ENCODE measurements at places on chromosomes 2 and 18. TPM values are rescaled to one million over a fixed set of nuclear protein-coding genes. Genes with fewer than 3 reads are reported as not detected.

UGT1A3 gene
- total RNA-seq, result 5.8 TPM

DUSP2 gene
- total RNA-seq, result 5.6 TPM

HOXD10 gene
- not detected for total RNA-seq

DNA sequence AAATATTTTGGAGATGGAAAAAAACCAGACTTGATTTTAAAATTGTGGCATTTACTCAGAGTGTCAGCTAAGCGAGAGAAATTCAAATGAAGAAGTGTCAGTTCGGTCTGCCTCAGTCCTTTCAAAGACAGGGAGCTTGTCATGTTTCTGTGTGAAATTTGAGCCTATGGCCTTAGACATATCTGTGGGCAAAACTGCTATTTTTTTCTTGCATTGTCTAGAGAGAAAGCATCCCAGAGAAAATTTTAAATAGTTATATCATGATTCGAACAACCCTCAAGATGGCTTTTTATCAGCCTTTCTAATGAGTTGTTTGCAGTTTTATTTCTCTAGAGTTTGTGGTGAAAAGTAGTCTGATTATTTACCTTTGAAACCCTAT is 50.2 kb upstream of the KCNE4 start:
- DNase-seq, result no peak

DNA sequence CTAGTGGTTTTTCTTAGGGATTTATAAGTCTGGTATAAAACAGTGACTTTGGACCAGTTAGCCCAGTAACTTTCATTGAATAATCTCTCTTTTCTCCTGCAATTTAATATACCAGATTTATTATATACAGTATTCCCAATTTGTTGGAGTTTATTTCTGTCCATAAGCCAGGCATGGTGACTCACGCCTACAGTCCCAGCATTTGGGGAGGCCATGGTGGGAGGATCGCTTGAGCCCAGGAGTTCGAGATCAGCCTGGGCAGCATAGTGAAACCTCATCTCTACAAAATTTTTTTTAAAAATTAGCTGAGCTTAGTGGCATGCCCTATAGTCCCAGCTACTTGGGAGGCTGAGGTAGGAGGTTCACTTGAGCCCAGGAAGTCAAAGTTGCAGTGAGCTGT is 26.7 kb downstream of the CNNM4 start:
- no peak for DNase-seq

DNA sequence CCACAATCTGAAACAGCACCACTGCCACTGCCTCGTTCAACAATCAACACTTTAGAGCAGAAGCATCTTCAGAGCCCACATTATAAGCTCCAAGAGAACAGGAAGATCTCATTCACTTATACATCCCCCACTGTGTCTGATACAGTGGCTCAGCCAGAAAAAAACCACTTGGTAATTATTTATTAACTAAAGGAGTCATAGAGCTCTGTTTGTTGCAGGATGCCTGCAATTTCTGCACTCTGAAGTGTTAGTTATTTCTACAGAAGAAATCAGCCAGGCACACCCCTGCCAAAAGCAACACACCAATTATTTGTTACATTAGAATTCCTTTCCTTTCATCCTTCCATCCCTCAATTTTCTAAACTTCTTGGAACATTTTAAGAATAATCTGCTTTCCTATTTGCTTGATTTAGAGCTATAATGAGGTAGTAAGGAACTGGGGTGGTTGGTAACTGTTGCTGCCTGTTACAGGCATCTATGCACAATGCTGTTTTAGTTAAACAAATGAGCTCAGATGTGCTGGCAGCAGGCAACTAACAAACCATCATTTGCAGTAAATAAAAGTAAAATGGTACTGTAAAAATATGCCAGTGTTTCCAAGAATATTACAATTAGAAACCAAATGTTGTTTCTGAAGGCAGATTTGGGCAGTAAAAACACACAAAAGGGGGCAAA is 59.9 kb downstream of the DYM start:
- no peak for DNase-seq
